Left lung (tissue), 14 donors: ENCODE measurements at places on chromosomes 6 and 20. TPM values are rescaled to one million over a fixed set of nuclear protein-coding genes. Genes with fewer than 3 reads are reported as not detected.
A peak's percentile ranks its signal among the peaks of the same experiment; 100 is the strongest.

DNA sequence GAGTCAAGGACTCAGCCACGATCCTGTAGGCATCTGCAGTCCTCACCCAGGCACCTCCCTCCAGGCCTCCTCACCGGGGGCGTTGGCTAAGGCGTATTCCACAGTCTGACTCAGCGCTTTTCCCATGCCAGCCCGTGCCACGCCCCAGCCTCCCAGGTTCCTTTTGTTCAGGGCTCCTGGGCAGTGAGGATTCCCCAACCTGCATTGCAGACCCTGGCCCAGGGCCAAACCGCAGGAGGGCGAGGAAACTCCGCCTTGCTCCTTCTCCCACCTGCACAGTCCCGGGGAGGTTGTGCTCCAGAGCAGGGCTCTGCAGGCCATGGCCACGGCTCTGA lies 202.8 kb upstream of the CST7 start:
- DNase-seq: peak; percentile 49

GRCh38 chr20:20253744-20254330 lies 114.1 kb upstream of the INSM1 start:
- no peak for DNase-seq

GRCh38 chr20:63070301-63070625 lies 63.5 kb upstream of the BHLHE23 start:
- no peak for DNase-seq

The GMPR gene
- 7.0 TPM for polyA plus RNA-seq

GRCh38 chr20:2955257-2955970 lies 82.1 kb downstream of the PTPRA start:
- DNase-seq: peak; percentile 32

- DNase-seq: peak; percentile 85
Observed at GRCh38 chr6:109978174-109979032, at the start of gene GPR6. Gene GPR6 (plus strand): TSS chr6:109978311. CDS start chr6:109979113, 802 bp downstream.

The VWA7 gene
- polyA plus RNA-seq: 3.2 TPM

- DNase-seq: no peak
Observed at GRCh38 chr6:124535299-124535698, 426.9 kb upstream of the RNF217 start.

- DNase-seq: peak; percentile 96
Observed at GRCh38 chr20:62616728-62617621, 25.3 kb upstream of the SLCO4A1 start.

The RAMACL gene
- polyA plus RNA-seq: 0.41 TPM

- DNase-seq: no peak
Observed at GRCh38 chr6:46888578-46888977, 33.2 kb downstream of the ADGRF5 start.

The DYNLT2 gene
- 10.6 TPM for polyA plus RNA-seq

- DNase-seq: no peak
Observed at GRCh38 chr6:132153221-132153898, 202.2 kb upstream of the CCN2 start.

GRCh38 chr20:57322476-57322875 lies 7.1 kb upstream of the SPO11 start:
- no peak for DNase-seq

- DNase-seq: no peak
Observed at GRCh38 chr6:130105996-130106704, 87.8 kb downstream of the L3MBTL3 start.

DNA sequence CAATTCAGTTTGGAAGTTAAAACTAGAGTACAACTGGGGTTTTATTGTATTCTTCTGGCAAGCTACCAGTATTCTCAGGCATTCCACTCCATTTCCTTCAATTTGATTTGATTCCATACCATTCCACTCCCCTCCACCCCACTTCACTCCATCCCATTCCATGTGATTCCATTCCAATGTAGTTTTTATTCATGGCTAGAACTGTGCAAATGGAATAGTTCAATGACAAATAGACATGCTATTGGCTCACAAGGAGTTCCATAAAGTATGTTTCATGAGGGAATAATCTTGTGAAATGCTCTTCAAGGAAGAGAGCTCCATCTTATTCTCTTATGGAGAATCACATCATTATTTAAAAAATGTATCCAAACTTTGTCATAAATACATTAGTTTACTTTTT lies 285.0 kb upstream of the BMP2 start:
- DNase-seq: no peak

GRCh38 chr6:2794171-2794730 lies 29.1 kb downstream of the WRNIP1 start:
- DNase-seq: no peak

The ARHGAP18 gene
- polyA plus RNA-seq: 62.7 TPM

DNA sequence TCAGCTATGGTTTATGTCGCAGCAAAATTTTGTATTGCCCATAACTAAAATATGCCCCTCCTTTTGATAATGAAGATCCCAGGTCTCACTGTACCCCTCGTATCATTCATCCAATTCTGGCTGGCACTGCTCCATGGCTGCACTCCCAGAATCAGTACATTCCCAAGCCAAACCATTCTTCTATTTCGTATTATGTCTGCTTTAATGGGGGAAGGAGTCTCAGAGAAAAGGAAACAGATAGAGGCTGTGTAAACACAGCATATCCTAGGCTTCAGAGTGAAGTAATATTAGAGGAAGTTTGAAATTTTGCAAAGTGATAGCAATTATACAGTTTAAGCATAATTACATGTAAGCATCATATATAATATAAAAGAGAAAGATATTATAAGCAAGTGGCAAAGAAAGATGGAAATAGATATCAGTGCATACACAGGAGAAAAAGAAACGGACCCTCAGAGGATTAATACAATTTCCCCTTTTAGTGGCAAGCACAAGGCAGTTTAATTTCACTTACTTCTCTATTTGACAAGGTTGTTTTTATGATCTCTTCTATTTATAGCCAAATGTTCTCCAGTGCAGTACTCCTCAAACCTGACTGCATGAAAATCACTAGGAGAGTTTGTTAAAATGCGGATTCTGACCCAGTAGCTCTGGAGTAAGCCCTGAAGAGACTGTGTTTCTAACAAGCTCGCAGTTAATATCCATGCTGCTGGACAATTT lies 56.5 kb upstream of the TENT5A start:
- no peak for DNase-seq

GRCh38 chr6:118735320-118735719 lies 83.9 kb upstream of the CEP85L start:
- DNase-seq: no peak

GRCh38 chr6:134936931-134937330 lies 13.0 kb downstream of the ALDH8A1 start:
- no peak for DNase-seq

GRCh38 chr6:42819803-42820511 lies 38.1 kb downstream of the BICRAL start:
- DNase-seq: no peak

DNA sequence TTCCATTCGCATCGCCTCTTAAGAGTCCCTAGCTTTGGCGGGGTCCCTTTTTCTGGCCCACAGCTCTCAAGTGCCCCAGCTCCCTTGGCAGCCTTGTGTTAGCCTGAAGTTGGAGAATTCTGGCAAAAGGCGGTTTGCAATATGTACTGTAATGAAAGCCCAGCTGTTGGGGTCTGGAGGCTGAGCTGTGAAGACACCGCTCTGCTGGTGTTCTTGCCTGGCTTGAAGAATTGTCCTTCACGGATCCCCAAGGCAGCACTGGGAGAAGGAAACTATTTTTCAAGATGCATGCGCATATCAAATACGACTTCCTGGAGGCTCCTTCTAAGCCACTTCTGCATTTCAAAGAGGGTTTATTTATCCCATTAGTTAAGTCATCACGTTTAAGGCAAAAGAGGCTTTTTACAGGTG lies 21.4 kb upstream of the CITED2 start:
- no peak for DNase-seq

DNA sequence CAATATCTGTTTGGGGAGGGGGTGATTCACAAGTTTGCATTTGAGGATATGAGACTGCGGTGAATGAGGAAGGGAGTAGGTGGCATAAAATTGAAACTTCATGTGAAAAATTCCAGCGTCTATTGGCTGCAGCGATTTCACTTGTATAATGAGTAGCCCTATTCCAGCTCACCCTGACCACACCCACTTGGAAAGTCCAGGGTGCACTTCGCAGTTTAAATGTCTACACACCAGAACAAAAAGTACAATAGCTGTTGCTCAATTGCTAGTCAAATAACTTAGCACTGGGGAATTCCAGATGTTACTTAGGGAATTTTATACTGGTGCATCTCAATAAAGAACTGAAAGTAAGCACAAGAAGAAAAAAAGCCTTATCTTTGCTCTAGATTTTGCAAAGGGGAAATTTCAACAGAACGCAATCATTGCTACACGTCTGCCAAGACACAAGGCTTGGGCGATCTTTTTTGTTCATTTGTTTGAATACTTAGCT lies 6.3 kb downstream of the TNFAIP3 start:
- DNase-seq: no peak

DNA sequence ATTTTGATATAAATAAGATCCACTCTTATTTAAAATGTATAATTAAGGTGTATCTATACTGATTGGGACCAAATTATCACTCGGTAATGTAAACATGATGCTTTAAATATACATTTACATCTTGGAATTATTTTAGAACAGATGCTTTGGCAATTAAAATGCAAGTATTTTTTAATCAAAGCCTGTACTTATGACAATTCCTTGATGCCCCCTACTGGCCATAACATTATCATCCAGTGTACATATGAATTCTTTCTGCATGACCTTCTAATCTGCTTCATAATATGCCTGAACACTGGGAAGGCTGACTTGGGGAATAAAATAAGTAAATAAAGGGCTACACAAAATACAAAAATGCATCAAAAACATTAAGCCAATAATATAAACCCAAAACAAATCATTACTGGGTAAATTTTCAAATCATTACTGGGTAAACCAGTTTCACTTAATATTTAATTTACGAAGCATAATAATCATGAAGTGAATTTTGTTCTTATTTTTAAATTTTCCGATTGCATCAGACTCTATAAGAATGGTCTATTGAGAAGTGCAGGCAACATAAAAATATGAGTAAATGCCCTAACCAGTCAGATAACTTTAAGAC lies 65.1 kb downstream of the CGA start:
- DNase-seq: no peak

The GHRH gene
- polyA plus RNA-seq: not detected

- DNase-seq: no peak
Observed at GRCh38 chr6:8844968-8845367, 409.6 kb upstream of the SLC35B3 start.

The C20orf144 gene
- 0.46 TPM for polyA plus RNA-seq

DNA sequence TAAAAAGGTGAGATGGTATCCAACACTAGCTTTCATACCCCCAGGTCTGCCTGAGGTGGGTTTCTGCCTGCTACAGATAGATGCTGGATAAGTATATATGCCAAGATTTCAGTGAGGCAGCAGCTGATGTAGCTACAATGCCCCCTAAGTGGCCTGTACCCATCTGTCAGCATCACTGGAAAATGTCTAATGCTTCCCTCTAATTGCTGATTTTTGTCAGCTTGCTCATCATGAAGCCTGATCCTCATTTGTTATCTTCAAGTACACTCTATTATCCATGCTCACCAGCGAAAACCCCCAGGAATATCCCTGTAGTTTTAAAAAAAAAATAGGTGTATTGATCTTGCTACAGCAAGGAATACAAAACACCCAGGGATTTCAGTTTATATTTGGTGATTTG lies 32.2 kb downstream of the OPRM1 start:
- no peak for DNase-seq

The LY86 gene
- polyA plus RNA-seq: 2.2 TPM

GRCh38 chr20:43975096-43975768 lies 60.6 kb downstream of the TOX2 start:
- no peak for DNase-seq

DNA sequence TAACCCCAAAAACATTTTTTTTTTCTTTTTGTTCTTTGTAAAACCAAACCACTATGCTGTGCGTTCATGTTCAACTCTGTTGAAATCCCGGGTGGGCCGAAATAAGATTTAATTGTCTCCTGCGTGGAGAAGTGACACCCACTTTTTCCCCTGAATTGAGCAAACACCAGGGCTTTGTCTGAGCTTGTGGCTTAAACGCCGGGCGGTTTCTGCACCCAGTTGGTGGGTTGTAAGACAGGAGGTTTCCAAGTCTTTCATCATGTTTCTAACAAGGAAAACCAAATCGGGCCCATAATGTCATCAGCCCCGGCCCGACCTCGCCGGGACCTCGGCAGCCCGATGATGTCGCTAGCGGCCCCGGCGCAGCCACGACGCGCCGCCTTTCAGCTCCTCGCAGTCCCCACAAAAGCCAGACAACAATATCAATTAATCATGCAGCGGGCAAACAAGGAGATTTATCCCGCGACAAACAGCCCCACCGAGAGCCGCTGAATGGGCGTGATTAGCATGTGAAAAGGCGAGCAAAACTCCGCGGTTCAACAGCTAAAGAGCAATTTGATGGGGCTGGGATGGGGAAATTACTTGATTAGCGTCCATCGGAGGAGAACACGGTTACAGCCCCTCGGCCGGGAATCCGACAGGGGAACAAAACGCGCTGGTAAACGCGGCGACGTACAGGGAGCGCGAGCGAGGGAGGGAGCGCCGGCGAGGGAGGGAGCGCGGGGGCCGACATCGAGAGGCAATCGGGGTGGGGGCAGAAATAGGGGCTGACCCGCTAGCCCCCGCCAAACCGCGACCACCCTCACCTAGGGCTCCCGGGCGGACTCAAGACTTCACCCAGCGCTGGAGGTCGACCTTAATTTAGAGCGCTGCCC lies 5.3 kb downstream of the LINC00237 start:
- DNase-seq: no peak

- DNase-seq: no peak
Observed at GRCh38 chr20:24493661-24494459, 24.4 kb downstream of the SYNDIG1 start.

DNA sequence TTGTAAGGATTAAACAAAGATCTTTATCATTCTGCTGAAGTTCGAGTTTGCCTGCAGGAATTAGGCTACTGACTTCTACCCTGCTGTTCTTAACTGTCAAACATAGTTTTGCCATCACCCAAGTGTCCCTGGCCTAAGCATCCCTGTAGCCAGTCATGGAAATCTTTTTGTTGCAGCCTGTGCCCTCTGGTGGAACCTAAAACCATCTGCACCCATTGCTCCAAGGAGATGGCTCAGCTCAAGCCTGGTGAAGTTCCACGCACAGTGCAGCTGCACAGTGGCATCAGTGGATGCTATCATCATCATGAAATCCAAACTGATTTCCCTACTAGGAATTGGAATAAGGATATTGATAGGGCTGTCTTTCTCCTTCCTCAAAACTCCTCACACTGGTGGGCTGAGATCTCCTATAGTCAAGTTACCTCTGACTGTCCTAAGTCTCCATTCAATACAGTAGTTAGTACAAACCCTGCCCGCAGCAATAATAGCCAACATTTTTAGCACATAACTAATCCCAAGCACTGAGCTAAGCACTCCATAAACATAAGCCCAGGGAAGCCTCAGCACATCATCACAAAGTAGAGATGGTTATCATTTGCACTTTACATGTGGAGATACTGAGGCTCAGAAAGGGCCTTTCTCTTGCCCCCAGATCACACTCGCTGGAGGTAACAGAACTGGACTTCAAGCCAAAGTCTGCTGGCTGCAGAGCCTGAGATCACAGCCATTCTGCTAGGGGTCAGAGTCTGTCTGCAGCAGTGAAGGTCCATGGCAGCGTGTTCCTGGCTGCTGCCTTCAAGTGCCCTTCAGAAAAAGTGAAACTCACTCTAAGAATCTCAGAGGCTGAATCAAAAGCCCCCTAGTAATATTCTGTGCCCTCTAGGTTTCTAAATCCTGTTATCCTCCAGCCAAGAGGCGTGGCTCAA lies 77.2 kb upstream of the MC3R start:
- DNase-seq: no peak

GRCh38 chr6:21908161-21908848 lies 314.8 kb downstream of the SOX4 start:
- DNase-seq: no peak

- DNase-seq: no peak
Observed at GRCh38 chr6:1667012-1667804, 57.5 kb downstream of the FOXC1 start.

The OR2J3 gene
- not detected for polyA plus RNA-seq

GRCh38 chr6:72412709-72413044 lies 209.2 kb upstream of the KCNQ5 start:
- DNase-seq: no peak
